ENCODE measurements at places on chromosomes 3 and 15. TPM values are rescaled to one million over a fixed set of nuclear protein-coding genes. Genes with fewer than 3 reads are reported as not detected.

FBXW12 gene
- total RNA-seq = not detected

TNFSF10 gene
- total RNA-seq = 101 TPM

NMNAT3 gene
- 1.8 TPM for total RNA-seq

IL12A gene
- 0.33 TPM for total RNA-seq

SERPINI2 gene
- total RNA-seq = not detected

GOLGA8S gene
- under 0.01 TPM for total RNA-seq

EFCC1 gene
- 5.2 TPM for total RNA-seq

KCNAB1 gene
- total RNA-seq = not detected

FGF12 gene
- total RNA-seq = 1.4 TPM

ARGFX gene
- not detected for total RNA-seq

CCR3 gene
- total RNA-seq = not detected

SLC2A2 gene
- not detected for total RNA-seq

AGTR1 gene
- total RNA-seq = not detected

TXNRD3 gene
- 11.1 TPM for total RNA-seq

PAK6 gene
- total RNA-seq = not detected

SPINK8 gene
- total RNA-seq = not detected

GABPB1 gene
- 85.9 TPM for total RNA-seq

DLL4 gene
- total RNA-seq = 99.3 TPM

SAMMSON gene
- not detected for total RNA-seq

LHFPL4 gene
- not detected for total RNA-seq

CERS3 gene
- not detected for total RNA-seq

NISCH gene
- 31.1 TPM for total RNA-seq

MKRN2 gene
- 26.8 TPM for total RNA-seq

GRK7 gene
- total RNA-seq = not detected

CAMK2N2 gene
- total RNA-seq = not detected

MRPS25 gene
- total RNA-seq = 20.9 TPM

C3orf85 gene
- not detected for total RNA-seq

NKTR gene
- 62.1 TPM for total RNA-seq

CEP70 gene
- 15.6 TPM for total RNA-seq

NPAP1 gene
- not detected for total RNA-seq

STX19 gene
- not detected for total RNA-seq

Data from dermis lymphatic vessel endothelial cell (primary cell).